HEK293T (cell line): ENCODE measurements at places on chromosomes 12 and 14.

- DNase-seq: no peak
Measured at GRCh38 chr14:104462651-104463630, 116.6 kb upstream of the C14orf180 start.

DNA sequence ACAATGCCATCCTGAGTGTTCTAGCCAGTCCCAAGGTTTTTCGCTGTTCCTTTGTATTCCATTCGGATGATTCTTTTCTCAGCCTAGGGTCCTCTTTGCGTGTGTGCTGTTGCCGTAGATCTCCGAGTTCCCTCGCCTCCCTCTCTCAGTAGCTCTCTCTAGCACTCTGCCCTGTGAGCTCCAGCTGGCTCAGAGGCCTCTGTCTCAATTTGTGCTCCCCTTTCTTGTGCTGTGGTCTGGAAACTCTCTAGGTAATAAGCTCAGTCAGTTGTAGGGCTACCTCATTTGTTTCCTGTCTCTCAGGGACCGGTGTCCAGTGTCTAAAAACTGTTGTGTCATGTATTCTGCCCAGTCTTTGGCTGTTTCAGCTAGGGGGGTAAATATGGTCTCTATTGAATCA, 179.3 kb downstream of the PCNX1 start:
- no peak for DNase-seq

DNA sequence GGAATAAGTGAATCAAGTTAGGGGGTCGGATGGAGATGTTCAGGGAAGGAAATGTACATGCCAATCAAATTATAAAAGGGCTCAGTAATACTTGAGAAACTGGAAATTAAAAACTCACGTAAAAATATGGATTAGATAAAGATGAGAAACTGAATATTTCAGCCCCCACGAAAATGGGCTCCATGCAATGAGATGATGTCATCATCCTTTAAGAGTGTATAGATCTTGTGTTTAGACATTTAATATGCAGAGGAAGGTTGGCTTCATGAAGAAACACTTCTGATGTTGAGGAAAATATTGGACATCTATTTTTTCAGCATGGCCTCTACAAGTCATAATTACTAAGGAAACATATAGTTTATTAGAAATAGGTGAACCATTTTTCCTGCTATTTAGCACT, 9.5 kb downstream of the TBC1D30 start:
- DNase-seq: no peak

DNA sequence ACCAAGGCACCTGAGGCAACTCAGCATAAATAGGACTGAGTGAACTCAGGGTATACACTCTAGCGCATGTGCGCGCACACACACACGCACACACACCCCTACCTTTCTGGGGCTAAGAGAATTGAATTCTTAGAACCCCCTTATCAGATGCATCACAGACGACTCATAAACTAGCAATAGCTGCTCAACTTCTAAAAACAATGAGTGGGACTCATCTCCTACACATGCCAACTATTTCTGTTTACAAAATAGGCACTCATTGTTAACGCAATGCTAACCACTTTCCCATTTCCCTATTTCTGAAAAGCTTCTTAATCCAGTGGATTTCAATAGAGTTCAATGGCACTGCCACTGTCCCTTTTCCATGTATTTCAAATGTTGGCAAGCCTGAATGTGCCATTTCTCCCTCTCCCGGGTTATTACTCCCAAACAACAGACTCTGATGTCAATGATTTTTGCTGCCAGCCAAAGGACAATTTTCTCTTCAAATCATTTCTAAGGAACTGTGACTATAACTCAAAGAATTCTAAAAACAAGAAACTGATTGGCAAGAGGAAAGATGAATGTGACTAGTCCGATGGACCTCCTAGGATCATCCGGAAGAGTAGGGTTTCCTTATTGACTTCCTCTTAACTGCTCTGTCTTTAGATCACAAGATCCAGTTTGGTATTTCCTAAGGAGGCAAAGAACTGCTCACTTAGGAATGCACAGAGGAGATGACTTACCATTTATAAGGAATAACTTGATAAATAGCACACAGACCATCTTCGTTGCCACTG, 48.8 kb downstream of the SLC38A1 start:
- no peak for DNase-seq

DNA sequence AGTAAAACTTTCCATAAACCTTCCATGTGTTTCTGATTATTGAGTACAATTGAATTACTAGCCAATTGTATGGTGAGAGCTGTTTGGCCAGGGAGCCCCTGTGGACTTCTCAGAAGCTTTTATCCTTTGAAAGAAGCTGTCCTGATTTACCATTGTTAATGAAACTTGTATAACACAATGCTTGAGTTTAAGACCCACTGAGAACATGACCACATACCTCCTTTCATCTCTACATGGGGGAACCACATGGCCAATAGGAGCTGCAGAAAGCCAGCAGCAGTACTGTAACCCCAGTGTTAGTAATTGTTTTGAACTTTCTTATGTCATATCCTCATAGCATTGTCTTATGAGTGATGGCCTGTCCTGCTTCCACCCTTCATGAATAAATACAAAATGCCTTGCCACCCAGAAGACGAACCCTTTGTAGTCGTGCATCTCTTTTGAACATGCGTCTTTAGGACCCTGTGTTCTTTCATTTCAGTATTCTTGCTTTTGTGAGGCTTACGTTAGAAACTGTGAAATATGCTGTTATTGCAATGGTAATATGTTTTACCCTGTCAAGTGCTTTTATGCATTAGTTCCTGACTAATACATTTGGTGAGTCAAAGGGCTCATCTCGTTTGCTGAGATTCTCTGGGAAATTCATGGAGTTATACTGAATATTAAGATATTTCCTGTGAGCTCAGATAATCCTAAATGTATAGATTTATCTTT, 815.7 kb downstream of the NRXN3 start:
- DNase-seq: no peak

DNA sequence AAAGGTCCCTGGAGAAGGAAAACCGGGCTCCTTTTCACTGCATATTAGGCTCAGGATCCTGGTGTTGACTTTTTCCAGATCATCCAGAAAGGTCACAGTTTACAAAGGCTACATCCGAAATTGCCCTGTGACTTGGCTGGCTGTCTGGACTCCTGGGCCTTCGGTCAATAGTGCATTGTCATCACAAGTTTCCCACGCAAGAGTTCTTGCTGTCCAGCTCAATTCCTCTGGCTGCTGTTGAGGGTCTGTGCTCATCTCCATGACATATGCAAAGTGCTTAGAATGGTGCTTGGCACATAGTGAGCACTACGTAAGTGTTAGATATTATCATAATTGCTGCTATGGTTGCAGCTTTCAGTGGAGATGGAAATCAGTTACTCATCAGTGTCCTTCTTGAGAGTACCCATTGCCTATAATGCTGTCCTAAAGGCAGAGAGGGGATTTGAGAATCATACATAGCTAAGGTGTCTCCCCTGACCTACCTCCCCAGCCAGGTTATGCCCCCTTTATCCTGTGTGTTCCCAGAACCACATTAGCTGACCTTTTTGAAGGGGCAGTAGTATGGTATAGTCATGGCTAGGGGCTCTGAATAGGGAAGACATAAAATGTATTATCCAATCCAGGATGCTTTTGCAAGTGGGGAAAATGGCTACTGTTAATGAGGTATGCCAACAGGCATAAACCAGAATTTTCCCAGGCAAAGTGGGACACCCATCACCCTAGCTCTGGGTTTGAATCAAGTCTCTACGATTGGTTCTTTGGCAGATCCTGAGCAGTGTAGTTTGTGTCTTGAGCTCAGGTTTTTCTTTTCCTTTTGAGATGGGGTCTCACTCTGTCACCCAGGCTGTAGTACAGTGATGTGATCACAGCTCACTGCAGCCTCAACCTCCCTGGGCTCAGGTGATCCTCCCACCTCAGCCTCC, 132.0 kb upstream of the CCND2 start:
- no peak for DNase-seq

GRCh38 chr12:104761091-104761490, 197.0 kb downstream of the SLC41A2 start:
- no peak for DNase-seq

GRCh38 chr12:104738776-104739642, 219.1 kb downstream of the SLC41A2 start:
- no peak for DNase-seq

- no peak for DNase-seq
Measured at GRCh38 chr12:89372584-89373370, 20.5 kb upstream of the DUSP6 start.

GRCh38 chr14:100073576-100074430, 8.6 kb downstream of the EVL start:
- DNase-seq: no peak
